ENCODE measurements at places on chromosomes 5 and 9.

- peak; percentile 87 for DNase-seq
These were observed 535 bp upstream of the NFIB start for GRCh38 chr9:14314424-14314928.

- DNase-seq = no peak
These were observed 372.9 kb downstream of the CDH18 start for GRCh38 chr5:19615071-19615470.

DNA sequence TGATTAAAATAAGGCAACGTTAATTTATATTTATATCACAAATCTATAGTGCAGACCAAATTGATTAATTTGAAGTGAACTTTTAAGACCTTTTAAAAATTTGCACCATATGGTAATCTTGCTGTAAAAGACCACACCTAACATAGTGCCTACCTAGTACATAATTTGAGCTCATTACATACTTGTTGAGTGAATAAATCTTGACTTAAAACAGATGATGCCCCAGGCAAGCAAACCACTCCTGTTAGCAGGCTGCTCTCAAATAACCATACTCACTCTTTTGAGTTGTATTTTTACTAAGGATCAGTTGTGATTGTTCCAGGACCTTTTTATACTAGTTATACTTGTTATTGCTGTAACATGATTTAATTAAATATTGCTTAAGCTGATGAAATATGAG, 27.2 kb downstream of the CMYA5 start:
- DNase-seq = peak; percentile 80

- no peak for DNase-seq
These were observed 11.3 kb upstream of the CDH6 start for GRCh38 chr5:31182136-31182535.

DNA sequence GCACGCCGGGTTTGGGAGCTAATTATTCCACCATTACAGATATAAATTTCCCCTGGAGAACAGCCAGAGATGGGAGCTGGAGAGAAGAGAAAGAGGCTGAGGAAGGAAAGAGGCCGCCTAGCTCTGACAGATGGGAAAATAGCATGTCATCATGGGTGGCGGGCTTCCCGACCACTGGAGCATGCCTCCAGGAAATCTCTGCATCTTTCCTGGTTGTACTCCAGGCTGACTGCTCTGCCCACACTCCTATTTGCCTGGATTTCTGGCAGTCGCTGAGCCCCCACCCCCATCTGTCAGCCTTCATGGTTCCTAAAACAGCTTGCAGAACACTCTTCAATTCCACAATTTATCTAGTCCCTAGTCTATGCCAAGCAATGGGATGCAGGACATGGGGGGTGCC, 14.3 kb upstream of the GABRP start:
- DNase-seq = no peak

DNA sequence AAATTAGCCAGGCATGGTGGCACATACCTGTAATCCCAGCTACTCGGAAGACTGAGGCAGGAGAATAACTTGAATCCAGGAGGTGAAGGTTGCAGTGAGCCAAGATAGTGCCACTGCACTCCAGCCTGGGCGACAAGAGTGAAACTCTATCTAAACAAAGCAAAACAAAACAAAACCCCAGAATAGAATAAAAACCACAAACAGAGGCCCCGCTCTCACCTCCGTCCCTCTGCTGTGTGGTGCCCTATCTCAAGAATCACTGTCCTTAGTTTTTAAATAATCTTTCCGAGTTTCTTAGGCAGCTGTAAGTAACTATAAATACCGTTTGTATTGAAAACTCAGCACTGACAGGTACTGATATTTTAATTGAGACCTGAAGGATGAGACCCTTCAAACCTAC, 42.7 kb upstream of the IER5L start:
- no peak for DNase-seq

DNA sequence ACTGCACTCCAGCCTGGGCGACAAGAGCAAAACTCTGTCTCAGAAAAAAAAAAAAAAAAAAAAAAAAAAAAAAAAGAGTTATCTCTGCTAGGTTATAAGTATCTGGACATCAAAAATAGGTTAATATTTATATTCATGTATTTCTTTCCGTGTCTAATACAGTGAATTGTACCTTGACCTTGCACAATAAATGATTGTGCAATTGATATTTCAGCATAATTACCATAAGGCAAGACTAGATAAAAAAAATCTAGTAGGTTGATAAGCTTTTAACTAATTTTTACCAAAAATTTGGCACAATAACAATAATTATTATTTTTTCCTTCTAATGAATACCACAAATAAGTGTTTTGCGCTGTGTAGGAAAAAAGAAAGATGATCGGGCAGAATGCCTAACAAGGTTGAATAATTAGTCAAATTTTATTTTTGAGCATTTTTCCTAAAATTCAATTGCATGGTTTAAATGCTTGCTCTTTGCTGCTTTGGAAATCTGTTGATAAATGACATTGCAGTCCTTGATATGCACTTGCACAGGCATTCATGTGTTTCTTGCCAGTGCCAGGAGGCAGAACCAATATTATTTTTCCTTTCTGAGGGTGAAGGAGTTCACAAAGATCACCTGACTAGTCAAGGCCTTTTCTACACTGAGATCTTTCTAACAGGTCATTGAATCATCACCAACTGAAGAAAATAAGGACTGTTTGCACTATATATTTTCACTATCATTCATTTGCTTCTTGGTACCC, 127.5 kb downstream of the ARRDC3 start:
- DNase-seq = no peak

- DNase-seq = no peak
These were observed 207.8 kb downstream of the SEMA5A start for GRCh38 chr5:9337928-9338595.

- no peak for DNase-seq
These were observed 244.4 kb downstream of the CWC27 start for GRCh38 chr5:65013166-65013565.

GRCh38 chr9:5851445-5851844, 18.5 kb upstream of the ERMP1 start:
- no peak for DNase-seq

- DNase-seq = peak; percentile 36
These were observed 22.0 kb upstream of the AK3 start for GRCh38 chr9:4762886-4763541.

- no peak for DNase-seq
These were observed 314.1 kb upstream of the PANK3 start for GRCh38 chr5:168893283-168893682.

DNA sequence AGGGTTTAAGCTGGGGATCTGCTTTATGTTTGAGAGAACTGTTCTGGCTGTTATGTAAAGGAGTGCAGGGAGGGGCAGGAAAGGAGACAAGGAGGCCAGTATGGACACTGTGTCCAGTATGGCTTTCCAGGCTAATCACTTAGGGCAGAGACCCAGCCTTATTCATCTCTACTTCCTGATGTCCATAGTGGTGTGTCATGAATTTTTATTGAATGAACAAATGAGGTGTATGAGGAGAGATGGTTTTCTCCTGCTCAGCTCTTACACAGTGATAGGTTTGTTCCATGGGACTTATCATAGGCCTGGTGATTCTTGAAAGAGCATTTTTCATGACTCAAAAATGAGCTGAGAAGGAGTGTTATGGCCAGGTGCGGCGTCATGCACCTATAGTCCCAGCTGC, 20.5 kb upstream of the FGFR4 start:
- DNase-seq = no peak

DNA sequence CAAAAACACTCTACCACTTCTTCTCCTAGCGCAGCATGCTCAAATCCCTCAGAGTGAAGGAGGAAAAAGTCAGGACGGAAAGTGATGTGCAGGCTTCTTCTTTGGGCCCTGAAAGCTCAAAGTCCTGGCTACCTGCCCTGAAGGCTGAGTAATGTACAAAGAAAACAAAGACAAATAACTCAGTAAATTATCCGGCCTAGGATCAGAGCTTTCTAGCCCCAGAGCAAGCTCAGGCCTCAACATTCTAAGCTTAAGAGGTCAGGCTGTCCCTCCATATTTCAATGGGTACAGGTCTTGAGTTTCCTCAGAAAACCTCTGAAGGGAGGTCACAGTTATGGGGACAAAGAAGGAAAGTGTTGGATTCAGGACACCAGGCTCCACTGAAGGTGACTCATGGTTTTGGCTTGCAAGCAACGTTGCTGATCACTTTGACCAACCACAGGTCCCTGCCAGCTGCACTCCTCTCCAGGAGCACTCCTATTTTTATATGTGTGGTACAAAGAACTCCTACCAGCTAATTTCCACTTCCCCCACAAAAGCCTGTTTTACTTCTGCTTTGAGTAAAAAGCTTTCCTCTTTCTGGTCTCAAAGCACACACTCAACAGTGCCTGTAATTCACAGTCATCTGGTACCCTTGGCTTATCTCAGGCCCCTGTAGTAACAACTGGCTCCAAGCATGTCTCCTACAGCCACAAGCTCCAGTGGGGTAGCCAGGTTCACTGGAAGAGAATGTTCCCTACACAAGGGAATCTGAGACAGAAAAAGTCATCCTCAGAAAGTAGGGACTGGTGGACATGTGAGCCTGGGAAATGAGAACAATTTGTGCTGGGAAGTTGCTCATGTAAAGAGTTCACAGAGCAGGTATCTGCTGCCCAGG, 115.7 kb downstream of the UGCG start:
- no peak for DNase-seq

DNA sequence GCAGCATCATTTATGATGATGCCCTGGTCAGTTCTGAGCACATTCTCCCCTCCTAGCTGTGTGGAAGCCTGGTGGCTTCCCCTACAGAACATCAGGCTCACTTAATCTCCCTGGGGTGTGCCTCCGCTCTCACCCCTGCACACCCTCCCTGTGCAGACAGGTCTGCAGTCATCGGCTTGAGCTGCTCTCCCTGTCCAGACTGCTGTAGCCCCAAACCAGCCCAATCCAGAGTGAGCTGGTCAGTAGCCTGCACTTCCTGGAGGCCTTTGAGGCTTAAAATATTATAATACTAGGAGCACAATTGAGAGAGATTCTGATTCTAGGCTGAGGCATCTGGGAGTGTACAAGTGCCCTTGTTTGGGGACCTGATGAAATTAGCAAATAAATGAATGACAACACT, 60.2 kb downstream of the PPARGC1B start:
- DNase-seq = no peak

DNA sequence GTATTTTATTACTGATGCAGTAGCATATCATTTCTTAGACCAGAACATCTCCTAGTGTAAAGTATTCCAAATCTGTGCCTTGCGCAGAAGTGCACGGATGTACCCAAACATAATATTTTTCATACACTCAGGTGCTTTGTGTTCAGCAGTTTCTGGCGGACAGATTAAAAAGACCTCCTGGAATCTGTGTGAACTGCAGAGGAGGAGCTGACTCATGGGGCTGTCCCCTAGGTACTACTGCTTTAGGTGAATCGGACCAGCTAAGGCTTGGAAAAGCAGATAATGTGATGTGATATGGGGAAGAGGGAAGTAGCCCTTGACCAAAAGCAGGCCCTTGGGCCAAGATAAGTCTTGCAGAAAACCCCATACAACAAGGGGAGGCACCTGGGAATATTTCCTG, 310.1 kb downstream of the PLK2 start:
- DNase-seq = no peak

DNA sequence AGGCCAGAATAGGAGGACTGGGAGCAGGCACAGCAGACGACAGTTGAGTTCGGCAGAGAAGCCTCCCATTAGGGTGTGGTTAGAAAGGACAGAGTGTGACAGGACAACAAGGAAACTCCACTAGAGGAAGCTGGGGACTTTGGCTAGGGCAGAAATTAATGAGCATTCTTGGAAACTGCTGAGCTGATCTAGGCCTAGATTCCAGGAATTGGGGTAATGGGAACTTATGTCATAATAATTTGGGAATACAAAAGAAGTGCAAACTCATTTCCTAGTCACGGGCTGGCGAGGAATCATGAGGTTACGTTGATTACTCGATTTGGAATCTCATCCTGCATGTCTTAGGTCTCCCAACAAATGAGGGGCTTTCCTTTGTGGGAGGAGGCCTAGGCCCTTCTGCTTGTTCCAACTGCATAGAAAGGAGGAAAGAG, 144.6 kb upstream of the RPS23 start:
- DNase-seq = no peak

DNA sequence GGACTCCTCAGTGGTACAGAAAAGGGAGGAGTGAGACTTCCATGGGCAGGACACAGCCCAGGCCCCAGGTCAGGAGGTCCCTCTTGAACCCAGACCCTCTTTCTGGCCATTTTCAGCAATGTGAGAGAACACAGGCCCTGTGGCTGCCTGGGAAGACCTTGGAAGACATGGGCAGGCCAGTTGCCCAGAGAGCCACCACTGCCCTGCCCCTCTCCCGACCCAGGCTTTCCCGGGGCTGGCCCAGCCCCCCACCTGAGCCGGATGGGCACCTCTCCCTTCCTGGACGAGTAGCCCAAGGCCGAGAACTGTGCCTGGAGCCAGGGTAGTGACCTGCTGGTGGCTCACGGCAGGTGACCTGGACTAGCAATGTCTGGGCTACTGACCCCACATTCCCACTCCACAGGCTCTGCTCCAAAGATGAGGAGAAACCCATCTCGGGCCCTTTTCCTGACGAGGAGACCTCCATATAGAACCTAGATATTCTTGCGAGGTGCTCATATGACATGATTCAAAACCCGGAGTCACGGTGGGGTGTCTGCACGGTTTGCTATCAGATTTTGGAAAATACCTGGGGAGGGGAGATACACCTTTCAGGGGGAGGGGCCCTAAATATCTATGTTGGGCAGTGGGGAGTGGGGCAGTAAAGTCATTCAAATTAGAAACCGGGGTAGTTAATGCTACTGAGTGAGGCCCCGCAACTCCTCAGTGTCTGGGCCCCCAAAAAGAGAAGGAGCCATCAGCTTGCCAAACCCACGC, 59.4 kb downstream of the ZNF354C start:
- no peak for DNase-seq

- DNase-seq = no peak
These were observed 936 bp downstream of the PCDHGA6 start for GRCh38 chr5:141374627-141375026.

DNA sequence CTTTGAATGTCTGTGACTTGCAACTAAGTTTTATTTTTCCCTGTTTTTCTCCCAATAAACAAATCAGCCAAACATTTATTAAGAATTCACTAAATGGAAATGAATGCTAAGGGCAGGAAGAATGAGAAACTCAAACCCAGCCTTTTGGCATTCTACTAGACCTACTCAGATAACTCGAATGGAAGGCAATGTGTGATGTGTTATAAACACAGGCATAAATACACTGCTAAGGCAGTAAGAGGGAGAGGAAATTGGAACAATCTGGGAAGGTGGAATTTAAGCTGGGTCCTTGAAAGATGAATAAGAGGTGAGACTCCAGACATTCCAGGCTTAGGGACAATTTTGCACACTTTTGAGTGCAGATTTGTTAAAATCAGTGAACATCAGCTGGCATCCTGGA, 34.7 kb downstream of the MARCHF3 start:
- no peak for DNase-seq

- no peak for DNase-seq
These were observed 56.7 kb downstream of the RICTOR start for GRCh38 chr5:39017504-39017903.

DNA sequence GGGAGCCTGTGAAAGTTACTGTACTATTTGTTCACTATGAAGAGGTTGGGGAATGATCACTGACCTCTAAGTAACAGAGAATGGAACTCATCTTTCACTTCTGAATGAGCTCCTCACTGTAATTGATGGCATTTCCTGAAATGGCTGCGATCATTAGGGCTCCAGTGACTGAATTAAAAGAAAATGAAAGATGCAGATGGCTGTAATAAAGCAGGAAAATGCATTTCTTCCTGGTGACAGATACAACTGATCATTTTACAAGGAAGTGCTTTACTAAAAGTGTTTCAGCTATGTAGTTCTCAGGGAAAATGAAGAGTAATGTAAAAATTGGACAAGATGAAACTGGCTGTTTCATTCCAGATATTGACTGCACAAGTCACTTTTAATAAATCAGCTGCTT, 1200.6 kb upstream of the NUDT12 start:
- no peak for DNase-seq

- no peak for DNase-seq
These were observed 111.1 kb downstream of the RGS3 start for GRCh38 chr9:113574441-113575262.

All from HAP-1 (cell line).